Fibroblast of skin of left quadriceps (primary cell): ENCODE measurements at places on chromosomes 2 and 18.
A peak's percentile ranks its signal among the peaks of the same experiment; 100 is the strongest.

DNA sequence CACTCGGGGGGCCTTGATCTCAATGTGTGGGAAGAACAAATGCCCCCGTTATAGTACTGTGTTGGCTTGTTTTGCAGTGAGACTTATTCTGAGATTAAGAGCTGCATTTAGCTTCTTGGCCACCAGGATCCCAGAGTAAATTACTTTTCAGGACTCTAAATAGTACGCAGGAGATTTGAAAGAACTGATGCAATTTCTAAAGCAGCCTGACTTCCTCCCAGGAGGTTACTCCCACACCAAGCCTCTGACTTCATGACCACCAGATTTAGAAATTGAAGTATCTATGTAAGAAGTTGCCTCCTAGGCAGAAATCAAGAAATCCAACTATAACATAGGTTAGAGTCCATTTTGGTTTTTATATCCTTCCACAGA, 67.0 kb downstream of the FEZ2 start:
- peak; percentile 28 for DNase-seq

DNA sequence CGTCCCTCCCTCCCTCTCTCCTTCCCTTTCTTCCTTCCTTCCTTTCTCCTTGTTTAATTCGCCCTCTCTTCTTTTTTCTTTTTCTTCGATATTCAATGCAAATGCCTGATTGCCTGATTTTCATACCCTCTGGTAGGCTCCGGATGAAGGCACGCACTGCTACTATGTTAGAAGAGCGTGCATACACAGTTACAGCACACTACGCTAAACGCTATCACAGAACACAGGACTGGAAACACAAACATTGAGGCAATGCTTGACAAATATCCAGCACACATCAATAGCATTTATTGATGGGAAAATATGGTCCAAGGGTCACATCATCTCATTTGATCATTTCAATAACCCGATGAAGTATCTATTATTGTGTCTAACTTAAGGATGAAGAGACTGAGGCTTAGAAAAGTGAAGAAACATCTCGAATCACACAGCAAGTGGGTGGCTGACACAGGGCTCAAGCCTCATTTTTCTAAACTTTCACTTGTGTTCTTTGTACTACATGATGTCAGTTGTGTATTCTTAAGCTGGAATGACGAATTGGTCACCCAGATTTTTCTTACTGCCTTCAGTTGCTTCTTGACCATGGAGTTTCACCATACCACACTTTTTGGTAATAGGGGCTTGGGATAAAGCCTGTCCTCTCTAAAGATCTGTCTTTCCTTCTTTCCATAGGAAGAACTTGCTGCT, 101.8 kb downstream of the TRIB2 start:
- no peak for DNase-seq

- no peak for DNase-seq
These were observed 86.4 kb downstream of the ARL4C start for GRCh38 chr2:234410526-234410925.

DNA sequence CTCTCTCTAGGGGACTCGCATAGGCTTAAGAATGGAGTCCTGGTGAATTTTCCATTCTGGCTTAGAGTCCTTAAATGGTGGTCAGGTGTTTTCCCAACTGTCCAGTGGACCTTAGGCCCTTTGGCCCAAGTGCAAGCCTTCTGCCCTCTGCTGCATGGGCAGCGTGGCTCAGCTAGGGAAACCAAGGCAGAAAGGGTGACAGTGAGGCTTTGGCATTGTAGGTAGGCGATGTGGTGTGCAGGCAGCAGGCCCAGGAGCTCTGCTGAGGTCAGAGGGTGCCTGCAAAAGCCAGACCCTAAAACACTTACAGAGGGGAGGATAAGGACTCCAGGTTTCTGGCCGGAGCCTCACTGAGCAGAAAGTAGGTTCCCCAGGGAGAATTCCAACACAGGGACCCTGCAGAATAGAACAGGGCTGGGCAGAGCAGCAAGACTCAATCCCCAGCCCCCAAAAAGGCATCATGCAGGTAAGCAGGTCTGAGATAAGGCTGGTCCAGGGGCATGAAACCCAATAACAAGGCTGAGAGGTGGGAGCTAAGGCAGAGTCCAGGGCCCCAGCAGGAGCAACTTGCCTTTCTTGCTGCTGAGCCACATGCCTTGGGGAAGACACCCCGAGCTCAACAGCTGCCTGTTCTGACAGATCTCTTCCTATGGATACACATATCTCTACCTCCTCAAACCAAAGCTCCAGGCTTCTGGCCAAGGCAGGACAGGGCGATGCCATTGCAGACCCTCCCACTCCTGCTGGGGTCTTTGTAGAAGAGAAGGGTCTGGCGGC, 199.7 kb downstream of the TNS1 start:
- DNase-seq: no peak

- DNase-seq: peak; percentile 61
These were observed 106.1 kb downstream of the ETAA1 start for GRCh38 chr2:67503066-67503795.

DNA sequence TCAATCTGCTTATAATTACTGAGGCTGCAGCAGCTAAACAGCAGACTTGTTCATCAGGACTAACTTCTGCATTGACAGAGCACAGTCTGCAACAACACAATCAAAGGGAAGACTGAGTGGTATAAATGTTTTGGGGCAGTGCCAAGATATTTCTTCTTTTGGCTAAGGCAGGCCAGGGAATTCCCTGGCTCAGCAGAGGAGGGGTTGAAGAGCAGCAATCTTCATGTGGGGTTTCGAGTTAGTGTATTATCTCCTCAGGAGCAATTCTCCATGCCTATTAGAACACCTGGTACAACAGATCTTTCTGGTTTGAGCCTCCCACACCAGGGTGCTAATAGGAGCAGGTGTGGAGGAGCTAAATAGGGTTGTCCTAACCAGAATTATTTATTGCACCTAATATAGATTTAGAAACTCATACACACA, 103.0 kb upstream of the STK17B start:
- no peak for DNase-seq

GRCh38 chr2:142965443-142965842, 88.0 kb downstream of the KYNU start:
- peak; percentile 75 for DNase-seq

- DNase-seq: no peak
These were observed 165.6 kb upstream of the HDAC4 start for GRCh38 chr2:239566162-239566994.

- DNase-seq: no peak
These were observed 20.3 kb downstream of the KCNK3 start for GRCh38 chr2:26712486-26713465.
